Esophagus mucosa (tissue), 1 donor: ENCODE measurements at places on chromosomes 6 and 20.
A peak's percentile ranks its signal among the peaks of the same experiment; 100 is the strongest.

DNA sequence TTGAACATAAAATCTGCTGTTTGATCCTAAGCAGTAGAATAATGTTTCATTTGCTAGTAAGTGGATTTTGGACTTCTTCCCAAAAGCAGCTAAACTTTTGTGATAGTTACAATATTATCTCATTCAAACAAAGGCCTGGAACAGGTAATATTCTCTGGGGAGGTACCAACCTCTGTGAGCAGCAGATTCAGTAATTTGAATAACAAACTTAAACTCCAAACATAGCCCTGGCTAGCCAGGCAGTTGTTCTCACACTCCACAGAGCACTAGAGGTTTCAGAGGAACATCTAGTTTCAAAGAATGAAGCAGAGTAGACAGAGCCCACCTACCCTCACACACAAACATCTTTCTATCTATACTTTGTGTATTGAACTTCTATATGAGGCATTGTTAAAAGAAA is 40.9 kb downstream of the LGSN start:
- ATAC-seq = no peak

DNA sequence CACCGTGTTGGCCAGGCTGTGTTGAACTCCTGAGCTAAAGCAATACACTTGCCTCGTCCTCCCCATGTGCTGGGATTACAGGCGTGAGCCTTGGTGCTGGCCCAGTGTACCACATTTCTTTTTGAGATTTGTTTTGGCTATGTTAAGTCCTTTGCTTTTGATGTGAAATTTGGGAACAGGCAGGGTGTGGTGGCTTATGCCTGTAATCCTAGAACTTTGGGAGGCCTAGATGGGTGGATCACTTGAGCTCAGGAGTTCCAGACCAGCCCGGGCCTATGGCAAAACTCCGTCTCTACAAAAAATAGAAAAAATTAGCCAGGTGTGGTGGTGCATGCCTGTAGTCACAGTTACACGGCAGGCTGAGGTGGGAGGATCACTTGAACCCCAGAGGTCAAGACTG is 40.2 kb downstream of the GINS1 start:
- no peak for ATAC-seq

DNA sequence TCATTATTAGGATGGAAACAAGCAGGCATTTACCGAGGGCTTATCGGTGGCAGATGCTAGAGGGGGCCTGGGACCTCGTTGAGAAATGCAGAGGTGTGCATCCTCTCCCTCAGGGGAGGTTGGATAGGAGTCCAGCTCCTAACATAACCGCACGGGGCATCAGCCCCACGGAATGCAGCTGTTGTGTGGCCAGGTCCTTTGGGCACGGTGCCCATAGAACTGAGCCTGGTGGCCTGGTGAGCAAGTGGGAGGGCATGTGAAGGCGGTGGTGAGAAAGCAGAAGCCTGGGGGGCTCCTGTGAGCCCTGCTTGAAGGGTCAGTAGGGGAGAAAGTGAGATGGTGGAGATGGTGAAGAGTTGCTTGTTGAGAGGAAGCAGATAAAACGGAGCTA is 143.7 kb downstream of the CDH26 start:
- no peak for ATAC-seq

DNA sequence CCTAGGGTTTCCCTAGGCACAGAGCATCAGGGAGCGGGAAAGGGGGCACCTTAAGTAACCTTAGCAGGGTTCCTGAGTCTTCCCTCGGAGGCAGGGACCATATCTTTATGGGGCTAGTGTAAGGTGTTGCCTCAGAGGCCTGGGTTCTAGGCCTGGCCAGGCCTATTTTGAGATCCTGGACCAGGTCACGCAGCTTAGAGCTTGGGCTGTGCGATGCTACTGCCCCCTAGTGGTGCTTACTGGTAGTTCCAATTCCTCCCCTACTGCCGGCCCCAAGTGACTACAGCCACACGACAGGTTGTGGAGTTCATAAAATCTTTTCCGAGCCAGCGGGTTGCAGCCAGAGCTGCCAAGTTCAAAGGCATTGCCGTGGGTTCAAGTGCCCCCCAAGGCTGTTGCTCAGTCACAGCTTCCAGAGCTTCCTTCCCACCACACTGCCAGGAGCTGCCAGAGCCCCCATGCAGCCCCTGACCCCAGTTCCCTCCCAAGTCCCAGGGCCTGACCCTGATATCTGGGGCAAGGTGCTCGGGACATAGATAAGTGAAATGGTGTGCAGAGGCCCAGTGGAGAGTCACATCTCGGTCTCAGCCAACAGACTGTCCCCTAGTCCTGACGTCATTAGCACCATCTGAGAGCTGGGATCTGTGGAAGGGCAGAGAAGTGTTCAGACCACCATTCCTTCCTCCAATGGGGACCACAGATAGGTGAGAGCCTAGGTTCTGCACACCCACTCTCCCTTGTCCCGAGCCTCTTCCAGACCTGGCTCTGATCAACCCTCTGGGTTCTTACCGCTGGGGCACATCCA is 3.3 kb downstream of the LRRC73 start:
- ATAC-seq = peak; percentile 63

GRCh38 chr20:46060301-46060881 is 29.4 kb downstream of the NCOA5 start:
- ATAC-seq = no peak

DNA sequence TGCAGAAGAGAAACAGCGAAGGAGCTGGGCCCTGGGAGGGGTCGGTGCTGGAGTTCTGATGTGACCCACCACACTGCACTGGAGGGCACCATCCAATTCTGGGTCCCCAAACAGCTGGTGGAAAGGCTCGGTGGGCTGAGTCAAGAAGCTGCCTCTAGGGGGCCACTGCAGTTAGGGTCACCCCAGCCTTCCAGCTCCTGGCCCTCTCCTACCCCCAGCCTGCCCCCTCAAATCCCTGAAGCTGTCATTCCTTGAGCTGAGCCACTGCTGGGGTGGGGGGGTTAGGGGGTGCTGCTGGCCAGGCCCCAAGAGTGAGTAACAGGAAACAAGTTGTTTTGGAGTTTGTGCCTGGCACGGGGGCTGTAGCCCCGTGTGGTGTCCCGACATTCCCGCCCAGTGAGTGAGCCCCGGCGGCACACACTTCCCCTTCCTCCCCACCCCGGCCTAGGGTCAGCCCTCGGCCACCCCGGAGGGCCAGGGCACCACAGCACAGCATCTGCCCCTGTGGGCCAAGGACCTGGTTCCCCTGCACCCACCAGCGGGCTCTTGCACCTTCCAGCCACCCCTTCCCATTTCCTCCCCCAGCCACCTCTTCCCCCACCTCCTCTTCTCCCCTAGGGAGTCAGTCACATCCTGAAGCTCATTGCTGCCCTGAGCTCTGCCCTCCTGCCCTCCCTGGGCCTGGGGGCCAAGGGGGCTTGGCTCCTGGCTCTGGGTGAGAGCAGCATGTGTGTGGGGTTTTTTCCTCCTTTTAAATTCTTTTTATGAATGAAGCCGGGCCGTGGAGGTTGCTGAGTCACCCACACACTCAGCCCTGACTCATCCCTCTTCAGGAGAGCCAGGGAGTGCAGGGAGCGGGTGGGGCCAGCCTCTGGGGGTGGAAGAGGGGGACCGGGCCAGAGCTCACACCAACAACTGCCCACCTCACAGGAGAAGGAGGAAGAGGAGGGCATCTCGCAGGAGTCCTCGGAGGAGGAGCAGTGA is 4.6 kb downstream of the SMIM29 start:
- ATAC-seq = peak; percentile 58

- ATAC-seq = peak; percentile 53
These were observed 112.5 kb downstream of the SNX5 start for GRCh38 chr20:17856024-17856564.

DNA sequence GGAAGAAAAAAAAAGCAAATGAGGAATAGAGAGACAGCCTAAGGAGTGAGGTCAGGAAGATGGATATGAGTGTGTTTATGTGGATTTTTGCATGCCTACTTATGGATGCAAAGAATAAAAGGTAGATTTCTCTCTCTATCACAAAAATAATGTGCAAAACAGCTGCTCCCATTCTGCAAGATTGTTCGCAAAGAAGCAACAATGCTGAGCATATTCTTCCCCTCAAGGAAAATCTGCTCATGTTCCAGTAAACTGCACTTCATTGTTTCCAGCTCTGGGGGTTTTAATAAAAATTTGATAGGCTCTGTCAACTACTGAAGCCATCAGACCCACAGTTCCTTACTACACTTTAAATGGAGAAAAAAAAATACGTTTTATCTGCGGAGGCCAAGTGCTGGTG is 177.3 kb downstream of the COL9A1 start:
- ATAC-seq = no peak

GRCh38 chr6:82882363-82883023 is 183.1 kb downstream of the UBE3D start:
- ATAC-seq = no peak

GRCh38 chr20:10388597-10388996 is 45.4 kb downstream of the MKKS start:
- no peak for ATAC-seq
